ENCODE measurements at places on chromosomes 16 and 17.

DNA sequence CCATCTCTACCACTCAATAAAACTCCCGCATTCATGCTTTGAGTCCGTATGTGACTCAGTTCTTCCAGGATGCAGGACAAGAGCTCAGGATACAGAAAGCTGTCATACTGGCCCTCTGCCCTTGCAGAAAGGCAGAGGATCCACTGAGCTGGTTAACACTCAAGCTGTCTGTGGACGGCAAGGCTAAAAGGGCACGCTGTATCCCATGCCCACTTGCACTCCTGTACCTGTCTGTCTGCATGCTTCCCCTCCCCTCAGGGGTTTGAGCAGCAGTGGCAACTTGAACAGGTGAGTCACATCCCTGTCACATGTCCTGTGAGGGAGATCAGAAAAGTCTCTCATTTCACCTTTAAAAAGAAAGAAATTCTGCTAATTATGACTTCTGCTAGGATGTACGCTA, 293.8 kb downstream of the HS3ST3B1 start:
- DNase-seq, result no peak

GRCh38 chr17:34242587-34243363, 12.3 kb upstream of the CCL2 start:
- no peak for DNase-seq

DNA sequence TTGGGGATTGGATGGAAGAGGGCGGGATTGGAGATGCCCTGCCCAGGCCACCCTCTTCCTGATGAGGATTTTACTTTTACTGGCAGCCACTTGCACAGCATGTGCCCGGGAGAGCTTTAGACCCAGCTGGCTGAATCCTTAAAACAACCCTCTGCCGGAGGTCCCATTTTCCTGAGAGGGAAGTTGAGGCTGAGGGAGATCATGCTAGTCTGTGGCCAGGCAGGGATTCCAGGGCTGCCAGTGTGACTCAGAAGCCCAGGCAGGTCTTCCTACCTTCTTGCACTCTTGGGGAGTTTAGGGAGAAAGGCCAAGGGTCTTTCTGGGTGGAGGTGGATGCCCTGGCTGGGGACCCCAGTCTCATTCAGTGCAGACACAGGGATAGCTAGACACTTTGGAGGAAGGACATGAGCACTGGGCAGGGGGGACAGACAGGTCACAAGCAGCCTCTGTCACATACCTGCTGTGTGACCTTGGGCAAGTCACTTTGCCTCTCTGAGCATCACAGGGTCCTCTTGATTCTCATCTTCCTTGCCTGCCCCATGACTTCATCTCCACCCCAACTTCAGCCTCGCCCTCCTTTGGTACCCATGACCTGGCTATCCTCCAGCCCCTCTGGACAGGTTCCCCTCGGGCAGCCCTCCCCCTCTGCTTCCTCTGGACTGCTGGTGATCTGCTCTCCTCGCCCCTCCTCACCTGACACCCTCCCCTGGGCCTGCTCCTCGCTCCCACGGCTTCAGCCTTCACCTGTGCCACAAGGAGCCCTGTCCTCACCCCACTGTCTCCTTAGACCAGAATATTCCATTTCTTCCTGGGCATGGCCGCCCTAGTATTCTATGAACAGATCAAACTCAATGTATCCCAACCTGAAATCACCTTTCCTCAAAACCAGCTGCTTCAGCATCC, 11.3 kb upstream of the DCAF7 start:
- DNase-seq, result no peak

DNA sequence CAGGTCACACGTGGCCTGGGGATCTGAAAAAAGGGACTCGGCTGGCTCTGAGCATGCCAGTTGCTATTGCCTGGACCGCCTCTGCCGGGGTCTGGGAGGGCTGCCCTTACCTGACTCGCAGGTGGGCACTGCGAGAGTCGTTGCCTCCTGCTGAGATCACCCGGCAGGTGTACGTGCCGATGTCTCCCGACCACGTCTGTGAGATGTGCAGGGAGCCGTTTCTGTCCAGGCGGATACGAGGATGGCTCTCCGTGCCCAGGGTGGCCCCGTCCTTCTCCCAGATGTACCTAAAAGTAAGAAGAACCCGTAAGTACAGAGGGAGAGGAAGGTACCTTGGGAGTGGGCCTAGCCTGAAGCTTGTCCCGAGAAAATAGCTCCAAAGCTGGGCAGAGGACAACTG, 112.0 kb upstream of the CDC42EP4 start:
- DNase-seq, result no peak

DNA sequence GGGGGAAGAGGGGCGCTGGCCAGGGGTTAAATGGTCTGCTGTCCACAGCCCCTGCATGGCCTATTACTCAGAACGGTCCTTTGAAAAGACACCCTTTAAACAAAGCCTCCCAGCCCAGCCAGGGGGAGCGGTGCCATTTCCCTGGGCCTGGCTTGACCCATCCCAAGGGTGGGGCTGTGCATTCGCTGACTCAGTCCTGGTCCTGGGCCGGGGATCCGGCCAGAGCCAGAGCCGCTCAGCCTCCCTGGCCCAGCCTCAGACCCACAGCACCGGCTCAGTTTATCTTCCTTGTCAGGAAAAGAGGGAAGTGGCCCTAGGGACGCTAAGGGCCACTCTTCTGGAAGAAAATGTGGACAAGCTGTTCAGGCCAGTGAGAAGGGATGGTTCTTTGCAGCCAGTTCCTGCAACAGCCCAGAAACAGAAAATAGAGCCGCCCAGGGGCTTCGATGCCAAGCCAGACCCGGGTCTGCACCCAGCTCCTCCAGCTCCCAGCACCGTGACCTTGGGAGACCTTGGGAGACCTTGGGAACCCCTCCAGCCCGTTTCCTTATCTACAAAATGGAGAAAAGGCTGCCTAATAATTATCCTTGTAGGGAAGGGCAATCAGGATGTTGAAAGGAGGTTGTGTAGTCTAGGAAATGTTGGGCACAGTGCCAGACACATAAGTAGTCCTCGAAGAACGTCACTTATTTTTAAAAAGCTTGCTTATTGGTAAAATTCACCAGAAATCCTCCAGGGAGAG, 82.5 kb downstream of the ZDHHC7 start:
- no peak for DNase-seq

DNA sequence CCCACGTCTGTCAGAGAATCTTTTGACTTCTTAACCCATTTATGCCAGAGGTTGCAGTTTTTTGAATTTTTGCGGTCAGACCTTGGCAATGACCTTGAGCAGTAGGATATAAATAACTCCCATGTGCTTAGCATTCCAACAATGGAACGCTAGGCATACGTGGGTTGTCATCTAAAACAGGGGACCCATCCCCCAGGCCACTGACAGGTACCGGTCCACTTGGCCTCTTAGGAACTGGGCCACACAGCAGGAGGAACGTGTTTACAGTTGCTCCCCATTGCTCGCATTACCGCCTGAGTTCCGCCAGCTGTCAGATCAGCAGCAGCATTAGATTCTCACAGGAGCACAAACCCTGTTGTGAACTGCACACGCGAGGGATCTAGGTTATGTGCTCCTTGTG, 76.8 kb upstream of the LGALS9 start:
- DNase-seq, result no peak

GRCh38 chr16:9219813-9220212, 128.4 kb downstream of the HAPSTR1 start:
- DNase-seq, result no peak

DNA sequence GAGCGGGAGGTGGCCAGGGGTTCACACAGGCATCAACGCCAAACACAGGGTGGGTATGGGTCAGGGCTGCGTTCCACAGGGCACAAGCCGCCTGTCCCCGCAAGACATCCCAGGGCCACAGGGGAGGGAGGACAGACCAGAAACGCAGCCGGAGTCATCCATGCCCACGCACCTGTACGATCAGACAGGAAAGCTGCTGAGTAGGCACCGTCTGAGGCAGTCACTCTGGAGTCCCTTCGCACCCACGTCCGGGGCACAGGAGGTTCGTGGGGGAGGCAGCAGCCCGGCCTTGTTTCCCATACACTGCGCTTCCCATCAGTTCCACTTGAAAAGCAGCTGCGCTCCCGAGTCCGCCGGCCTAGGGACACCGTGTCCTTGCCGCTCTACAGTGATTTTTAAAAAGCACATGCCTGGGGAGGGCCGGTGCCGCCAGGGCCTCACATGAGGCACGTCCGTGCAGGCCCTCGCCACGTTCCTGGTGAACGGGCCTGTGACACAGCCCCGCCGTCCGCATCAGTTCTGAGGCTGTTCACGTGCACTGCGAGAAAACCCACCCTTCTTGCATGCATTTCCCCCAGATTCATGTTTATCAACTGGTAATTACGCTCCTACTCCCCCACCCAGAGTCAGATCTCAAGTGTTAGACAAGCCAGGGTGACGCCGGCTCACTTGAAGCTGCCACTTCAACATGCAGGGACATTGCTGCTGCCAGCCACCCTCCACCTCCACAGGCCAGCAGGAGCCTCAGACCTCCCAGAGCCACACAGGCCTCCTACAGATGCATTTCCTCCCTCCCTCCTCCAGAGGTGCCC, 34.8 kb downstream of the WDR45B start:
- DNase-seq, result no peak

GRCh38 chr17:27496005-27496404, 39.8 kb downstream of the KSR1 start:
- no peak for DNase-seq

DNA sequence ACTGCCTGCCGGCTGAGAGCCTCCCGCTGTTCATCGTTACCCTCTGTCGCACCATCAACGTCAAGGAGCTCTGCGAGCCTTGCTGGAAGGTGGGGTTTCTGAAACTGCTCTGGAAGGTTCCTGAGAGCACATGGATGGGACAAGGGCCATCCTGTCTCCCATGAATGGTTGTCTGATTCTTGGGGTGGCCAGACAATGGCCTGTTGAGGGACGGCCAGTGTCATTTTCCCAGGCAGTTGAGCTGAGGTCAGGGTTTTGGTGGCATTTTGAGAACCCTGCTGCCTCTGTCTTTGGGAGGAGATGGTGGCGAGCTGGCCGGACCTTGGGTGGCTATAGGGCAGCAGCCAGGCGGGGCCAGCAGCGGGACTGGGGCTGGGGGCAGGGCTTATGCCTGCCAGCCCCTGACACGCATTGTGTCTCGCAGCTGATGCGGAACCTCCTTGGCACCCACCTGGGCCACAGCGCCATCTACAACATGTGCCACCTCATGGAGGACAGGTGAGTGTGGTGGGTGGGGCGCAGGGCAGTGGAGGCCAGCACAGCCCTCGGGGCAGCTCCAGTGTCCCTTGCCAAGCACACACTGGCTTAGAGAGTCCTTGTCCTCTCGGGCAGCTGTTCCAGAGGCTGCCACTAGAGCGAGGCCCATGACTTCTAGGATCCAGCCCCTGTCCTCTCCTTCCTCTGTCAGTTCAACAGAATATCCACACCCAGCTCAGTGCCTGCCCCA, 9.1 kb downstream of the TSC2 start:
- no peak for DNase-seq

DNA sequence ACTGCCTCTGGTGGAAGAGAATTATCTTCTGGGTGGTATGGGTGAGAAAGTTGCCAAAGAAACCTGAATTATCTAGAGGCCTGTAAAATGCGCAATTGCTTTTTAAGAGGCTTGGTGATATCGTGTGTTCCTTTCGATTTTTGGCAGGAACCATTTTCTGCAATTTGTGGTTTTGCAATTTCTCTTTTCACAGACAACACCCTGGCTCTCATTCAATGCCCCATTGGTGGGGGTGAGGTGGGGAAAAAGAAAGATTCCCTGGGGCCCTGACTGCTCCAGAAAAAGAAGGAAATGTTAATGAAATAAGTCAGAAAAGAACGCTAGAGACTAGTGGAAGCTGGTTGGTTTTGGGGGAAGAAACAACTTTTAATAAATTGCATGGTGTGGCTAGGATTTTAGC, 77.4 kb downstream of the ANKFN1 start:
- no peak for DNase-seq

- peak; percentile 44 for DNase-seq
Measured at GRCh38 chr16:25707982-25708583, 16.3 kb downstream of the HS3ST4 start.

DNA sequence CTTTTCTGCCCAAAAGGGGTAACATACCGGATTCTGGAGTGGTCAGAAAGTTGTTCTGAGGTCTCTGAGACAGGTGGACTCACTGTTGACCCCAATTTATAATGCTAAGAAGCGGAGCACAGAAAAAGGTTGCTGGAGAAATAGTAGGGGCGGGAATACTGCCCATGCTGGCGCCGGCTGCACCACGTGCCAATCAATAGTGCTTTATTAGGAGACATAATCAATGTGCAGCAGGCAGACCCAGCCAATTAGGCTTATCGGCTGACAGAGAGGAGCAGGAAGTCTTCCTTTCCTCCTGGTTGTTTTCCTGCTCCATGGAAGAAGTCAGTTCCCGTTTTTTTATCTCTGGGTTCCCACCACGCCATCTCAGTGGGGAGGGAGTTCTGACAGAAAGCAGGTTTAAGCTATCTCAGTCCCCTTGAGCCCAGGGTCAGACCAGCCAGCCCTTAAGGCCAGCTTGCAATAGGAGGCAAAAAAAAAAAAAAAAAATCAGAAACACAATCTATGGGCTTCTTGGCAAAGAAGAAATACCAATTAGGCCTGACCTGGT, 68.2 kb upstream of the IRX6 start:
- no peak for DNase-seq

DNA sequence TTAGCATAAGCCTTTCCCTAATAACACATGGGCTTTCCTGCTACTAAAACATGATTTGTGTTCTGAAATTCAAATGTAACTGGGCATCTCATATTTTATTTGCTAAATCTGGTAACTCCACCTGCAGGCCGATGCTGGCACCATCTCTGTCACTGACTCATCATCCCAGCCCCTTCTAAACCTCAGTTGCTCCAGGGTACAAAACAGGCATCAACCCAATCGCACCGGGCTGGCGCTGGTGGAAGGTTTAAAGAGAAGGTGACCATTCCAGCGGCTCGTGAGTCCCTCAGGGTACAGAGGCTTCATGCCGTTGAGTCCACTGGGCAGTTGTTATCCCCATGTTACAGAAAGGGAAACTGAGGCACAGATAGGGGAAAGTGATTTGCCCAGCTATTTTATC, 27.1 kb downstream of the PPL start:
- DNase-seq, result no peak

DNA sequence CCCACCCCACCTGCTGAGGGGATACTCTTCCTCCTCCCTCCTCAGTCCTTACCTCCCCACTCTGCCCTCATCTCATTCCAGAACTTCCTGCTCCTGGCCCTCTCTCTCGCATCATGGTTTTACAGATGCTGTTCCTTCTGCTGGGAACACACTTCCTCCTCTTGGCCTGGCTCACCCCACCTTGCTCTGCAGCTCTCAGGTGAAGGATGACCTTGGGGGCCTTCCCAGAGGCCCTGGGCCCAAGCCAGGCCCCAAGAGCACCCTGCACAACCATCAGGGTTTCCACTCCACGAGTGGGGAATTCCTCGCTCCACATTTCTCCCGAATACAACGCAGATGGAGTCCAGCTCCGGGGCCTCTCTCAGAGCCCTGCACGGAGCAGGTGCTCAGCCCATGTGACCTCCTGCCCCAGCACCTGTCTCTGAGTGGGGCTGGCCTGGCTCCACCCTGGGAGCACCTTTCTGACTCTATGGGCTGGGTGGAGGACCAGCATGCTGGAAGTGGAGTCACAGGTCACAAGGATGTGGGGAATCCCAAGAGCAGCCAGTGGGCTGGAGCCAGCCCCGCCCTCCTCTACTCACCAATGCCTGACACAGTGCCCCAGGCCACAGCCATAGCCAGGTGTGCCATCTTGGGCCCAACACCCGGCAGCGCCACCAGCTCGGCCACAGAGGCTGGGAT, 4.5 kb downstream of the NTHL1 start:
- no peak for DNase-seq

- DNase-seq, result no peak
Measured at GRCh38 chr17:50661795-50662391, 27.2 kb downstream of the ABCC3 start.

- no peak for DNase-seq
Measured at GRCh38 chr17:75834279-75834920, 9.8 kb downstream of the UNC13D start.

GRCh38 chr17:82939621-82940135, 99.9 kb upstream of the ZNF750 start:
- DNase-seq, result no peak
